Heart left ventricle (tissue), 16 donors: ENCODE measurements at places on chromosomes 7 and 10.
A peak's percentile ranks its signal among the peaks of the same experiment; 100 is the strongest.

DNA sequence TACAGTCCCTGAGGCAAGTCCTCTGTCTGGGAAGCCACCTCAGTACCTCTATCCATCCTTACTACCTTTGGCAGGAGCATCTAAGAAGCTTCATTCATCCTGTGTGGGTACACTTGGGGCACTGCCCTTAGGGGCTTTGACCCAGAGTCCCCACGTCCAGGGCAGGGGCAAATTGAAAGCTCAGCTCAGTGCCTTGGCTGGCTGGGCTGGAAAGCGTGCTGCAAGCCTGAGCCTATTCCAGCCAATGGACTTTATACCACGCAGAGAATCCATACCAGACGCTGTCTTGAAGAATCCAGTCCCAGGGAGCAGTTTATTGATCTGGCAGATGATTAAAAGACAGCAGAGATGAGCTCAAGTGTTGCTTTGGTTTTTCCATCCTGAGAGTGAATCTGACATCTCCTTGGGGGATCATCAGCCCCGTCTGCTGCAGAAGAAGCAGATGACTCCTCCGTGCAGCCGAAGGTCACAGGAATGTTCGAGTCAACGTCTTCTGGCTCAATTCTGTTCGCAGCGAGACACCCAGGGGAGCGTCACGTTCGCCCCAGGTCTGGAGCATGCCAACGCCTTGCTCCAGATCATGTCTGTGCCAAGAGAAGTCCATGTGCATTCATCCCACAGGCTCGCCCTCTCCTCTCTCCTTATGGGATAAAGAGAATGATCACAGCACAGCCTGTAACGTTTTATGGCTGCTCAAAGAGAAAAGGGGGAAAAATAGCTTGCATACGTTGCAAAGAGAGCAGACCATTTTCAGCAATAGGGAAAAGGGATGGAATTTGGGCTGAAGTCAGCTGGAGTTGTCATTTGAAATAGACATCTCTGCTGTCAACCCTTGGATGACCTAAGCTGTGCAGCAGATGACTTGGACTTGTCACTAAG, 35.8 kb upstream of the LYZL1 start:
- DNase-seq: no peak

DNA sequence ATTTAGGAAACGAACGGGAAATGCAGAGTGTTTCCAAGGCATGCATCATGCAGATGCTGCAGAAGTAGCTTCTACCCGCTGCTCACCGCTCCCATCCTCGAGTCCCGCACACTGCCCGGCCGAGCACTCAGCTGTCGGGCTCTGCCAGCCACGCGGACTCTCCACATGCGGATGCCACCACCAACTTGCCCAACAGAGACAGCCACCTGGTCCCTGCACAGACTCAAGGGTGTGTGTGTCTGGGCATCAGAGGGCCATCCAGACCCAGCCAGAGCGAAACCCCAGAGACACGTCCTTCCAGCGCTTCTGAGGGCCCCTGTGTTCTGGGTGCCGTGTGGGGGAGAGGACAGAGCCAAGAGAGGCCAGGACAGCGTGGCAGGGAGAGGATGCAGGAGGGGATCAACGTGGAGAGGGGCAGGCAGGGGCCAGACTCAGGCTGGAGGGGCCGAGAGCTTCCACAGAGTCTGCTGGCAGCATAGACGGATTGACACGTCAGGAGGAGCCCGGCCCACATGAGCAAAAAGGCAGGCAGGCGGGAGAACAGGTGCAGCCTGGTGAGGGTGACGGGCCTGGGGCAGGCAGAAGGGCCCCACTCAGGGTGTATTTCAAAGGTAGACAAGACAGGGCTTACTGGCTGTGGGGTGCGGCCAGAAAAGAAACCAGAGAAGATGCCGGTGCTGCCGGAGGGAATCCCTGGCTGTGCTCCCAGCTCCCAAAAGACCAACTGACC, 18.3 kb downstream of the GPER1 start:
- DNase-seq: no peak

DNA sequence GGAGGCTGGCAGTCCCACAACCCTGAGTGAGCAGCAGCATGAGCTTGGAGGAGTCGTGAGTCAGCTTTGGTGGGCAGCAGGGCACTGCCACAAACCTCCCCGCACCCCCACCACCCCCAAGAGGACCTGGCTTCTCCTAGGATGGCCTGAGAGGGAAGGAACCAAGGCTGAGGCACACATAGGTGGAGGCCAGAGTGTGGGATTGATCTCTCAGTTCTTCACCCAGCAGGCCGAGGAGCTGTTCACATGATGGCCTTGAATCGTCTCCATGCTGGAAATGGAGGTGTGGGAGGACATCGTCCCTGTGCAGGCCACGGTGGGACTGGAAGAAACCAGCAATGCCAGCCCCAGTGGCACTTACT, 17.4 kb upstream of the GDF10 start:
- no peak for DNase-seq

DNA sequence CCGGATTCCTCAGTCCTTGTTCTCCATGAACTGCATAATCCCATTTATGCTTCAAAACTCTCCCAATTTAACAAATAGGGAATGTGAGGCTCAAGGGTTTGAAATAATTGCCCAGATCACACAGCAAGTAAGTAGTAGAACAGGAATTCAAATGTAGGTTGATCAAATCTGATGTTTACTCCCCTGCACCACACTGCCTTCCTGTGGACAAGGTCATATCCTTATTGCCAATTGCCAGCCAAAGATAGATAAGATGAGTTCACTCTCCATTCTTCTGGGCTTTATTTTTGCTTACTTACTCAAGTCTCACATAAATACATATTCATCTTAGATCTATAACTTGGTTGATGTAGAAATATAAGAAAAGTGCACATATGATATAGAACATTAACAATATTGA, 435.2 kb upstream of the ETV1 start:
- DNase-seq: no peak

DNA sequence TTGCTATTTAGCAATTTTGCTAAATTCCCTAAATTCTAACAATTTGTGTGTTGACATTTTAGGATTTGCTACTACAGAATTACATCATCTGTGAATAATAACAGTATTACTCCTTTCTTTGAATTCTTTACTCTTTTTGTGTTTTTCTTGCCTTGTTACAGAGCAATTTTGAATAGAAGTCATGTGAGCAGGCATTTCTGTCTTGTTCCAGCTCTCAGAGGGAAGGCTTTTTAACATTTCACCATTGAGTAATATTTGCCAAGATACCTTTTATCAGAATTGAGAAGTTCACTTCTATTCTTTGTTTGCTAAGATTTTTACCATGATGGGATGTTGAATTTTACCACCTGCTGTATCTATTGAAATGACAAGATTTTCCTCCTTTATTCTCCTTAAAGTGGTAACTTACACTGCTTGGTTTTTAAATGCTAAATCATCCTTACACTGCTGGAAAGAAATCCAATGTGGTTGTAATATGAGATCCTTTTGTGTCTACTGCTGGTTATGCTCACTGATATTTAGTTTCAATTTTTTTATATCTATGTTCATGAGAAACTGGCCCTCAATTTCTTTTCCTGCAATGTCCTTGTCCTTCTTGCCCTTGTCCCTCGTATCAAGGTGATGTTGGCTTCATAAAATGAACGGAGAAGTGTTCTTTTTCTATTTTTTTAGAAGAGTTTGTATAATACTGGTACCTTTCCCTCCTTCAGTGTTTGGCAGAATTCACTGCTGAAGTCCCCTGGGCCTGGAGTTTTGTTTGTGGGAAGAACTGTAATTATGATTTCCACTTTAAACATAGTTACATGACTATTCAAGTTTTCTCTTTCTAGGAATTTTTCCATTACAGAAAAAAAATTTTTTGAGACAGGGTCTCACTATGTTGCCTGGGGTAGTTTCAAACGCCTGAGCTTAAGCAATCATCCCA, 50.3 kb upstream of the ATP6V0A4 start:
- no peak for DNase-seq

GRCh38 chr7:108178398-108178797, 48.2 kb upstream of the LAMB4 start:
- DNase-seq: no peak

DNA sequence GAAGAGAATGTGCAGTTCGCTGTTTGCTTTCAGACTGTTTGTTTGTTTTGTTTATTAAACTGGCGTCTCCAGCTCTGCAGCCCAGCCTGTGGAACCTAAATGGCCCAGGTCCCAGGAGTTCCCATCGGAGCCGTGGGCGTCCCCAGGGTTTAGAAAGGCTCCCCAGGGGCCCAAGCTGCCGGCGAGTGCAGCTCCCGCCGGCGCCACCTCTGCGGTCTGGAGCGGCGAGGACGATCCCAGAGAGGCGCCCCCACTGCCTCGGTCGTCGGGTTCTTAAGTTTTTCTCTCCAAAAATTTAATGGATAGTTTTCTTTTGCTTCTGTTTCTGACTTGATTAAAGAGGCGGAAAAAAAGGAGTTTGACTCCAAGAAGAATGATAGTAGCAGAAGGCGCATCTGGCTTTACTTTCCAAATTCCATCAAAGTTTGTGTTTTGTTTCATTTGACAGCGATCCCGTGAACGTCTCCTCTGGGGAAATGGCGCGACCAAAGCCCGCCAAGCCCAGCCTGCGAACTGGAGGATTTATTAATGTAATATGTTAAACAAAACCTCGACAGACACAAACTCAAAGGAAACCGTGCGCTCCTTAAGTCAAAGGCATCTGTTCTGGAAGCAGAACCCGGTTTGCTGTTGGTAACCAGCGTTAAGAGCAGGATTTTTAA, 718 bp upstream of the FZD1 start:
- peak; percentile 45 for DNase-seq

- no peak for DNase-seq
These were observed 165.8 kb downstream of the UBE2H start for GRCh38 chr7:129786825-129787563.

GRCh38 chr10:126209451-126209850, 178.8 kb downstream of the ADAM12 start:
- DNase-seq: no peak

GRCh38 chr10:15262036-15262713, 93.7 kb upstream of the NMT2 start:
- DNase-seq: no peak

DNA sequence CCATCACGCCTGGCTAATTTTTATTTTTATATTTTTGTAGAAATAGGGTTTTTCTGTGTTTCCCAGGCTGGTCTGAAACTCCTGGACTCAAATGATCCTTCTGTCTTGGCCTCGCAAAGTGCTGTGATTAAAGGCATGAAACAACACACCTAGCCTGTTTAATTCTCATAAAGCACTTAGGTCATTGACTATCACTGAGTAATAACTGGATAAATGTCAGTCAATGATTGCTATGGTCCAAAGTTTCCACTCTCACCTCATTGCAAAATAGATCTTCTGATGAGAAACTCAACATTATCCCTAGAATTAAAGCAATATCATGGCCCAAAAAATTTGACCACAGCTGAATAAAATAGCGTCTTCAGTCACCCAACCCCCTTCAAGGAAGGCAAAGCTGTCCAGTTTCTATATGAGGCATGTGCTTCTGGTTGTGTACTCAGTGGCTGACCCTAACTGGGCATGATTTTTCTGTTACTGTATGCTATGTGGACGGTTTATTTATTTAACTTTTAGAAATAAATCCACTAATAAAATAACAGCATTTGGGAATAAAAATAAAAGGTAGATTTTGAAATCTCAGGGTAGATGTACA, 86.5 kb upstream of the LRRN3 start:
- no peak for DNase-seq

DNA sequence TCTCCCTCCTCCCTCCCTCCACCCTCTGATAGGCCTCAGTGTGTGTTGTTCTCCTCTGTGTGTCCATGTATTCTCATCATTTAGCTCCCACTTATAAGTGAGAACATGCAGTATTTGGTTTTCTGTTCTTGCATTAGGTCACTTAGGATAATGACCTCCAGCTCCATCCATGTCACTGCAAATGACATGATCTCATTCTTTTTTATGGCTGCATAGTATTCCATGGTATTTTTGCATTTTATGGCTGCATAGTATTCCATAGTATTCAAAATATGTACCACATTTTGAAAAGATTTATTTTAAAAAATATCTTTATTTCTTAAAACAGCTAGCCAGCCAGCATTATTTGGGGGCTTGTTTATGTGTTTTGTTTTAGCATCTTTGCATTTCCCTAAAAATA, 275.6 kb downstream of the SFMBT2 start:
- no peak for DNase-seq

GRCh38 chr7:144854839-144855424, 19.1 kb upstream of the TPK1 start:
- DNase-seq: no peak

DNA sequence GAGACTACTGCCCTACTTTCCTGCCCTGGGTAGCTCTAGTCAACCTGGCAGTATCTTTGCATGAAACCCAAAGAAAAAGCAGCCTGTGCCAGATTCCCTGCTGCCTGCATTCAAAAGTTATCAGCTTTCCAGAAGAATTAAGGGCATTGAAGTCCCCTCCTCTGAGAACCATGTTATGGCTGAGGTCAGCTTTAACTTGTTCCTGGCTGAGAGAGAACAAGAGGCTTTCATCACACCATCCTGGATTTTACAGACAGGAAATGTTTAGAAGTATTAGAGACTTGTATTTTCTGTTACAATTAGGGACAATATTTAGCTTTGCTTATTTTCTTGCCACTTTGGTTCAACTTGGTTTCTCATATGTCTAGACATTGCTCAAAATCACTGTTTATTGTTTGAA, 238.8 kb downstream of the ARL4A start:
- no peak for DNase-seq

GRCh38 chr7:92837000-92837749, 802 bp upstream of the CDK6 start:
- no peak for DNase-seq

- no peak for DNase-seq
These were observed 205.6 kb downstream of the AUTS2 start for GRCh38 chr7:69803699-69804516.

DNA sequence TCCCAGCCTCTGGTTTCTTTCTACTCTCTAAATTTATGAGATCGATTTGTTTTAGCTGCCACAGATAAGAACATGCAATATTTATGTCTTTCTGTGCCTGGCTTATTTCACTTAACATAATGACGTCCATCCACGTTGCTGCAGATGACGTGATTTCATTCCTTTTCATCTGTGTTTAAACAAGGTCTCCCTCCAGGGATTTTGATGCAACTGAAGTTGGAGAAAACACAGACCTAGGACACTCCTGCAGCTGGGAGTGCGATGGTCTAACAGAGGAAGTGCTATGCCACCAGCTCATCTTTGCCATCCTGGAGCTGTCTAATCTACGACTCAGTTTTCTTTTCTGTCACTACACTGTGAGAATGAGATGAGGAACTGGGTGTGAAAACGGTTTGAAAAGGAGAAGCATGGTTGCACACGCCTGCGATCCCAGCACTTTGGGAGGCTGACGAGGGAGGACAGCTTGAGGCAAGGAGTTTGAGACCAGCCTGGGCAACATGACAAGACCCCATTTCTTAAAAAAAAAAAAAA, 1.5 kb upstream of the KCTD7 start:
- DNase-seq: no peak

GRCh38 chr7:50121286-50121685, 28.2 kb upstream of the ZPBP start:
- DNase-seq: no peak

DNA sequence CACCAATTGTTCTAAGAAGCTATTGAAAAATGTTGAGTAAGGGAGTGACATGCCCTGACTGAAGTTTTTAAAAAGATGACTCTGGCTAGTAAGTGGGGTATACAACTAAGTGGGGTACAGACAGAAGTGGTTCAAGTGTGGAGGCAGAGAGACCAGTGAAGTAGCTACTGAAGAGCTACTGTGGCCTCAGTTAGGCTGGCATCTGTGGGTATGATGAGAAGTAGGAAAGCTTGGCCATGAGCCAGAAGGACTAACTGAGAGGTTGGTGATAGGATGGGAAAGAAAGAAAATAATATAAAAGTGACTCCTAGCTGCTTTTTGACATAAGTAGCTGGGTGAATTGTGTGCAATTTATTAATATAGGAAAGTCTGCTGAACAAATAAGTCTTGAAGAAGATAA, 176.6 kb downstream of the SEMA3D start:
- no peak for DNase-seq
